ENCODE measurements at places on chromosomes 12 and 14.

GRCh38 chr14:100328495-100329163 is 5.5 kb downstream of the SLC25A47 start:
- no peak for DNase-seq

DNA sequence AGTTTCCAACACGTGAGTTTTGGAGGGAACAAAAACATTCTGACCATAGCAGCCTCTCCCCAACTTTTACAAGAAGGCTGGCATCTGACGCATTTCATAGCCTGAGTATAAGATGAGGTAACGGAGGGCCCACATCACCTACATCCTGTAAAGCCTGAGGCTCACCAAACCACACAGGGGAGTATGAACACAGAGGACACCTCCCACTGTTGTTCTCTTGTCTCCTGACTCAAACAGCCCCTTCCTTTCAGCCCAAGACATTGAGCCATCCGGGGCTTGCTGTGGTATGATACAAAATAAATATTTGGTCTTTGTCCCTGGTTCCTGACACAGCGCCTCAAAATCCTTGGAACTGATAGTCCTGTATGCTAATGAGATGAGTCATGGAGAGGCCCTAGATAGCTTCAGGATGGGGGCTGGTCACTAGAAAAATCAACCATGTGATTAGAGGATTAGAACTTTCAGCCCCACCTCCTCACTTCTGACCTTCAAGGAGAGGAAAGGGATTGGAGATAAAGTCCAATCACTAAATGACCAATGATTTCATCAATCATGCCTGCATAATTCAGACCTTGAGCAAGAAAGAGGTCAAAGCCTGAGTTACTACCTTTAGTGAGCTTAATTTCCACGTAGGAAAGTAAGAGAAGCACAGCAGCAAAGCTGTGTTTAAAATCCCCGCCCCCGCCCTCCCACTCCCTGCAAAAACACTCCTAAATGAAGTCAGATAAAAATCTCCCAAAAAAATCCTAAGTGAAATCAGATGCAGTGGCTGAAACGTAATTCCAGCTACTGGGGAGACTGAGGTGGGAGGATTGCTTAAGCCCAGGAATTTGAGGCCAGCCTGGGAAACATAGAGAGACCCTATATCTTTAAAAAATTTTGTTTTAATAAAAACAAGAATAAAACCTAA is 236.4 kb downstream of the PCNX1 start:
- DNase-seq, result peak; percentile 87

DNA sequence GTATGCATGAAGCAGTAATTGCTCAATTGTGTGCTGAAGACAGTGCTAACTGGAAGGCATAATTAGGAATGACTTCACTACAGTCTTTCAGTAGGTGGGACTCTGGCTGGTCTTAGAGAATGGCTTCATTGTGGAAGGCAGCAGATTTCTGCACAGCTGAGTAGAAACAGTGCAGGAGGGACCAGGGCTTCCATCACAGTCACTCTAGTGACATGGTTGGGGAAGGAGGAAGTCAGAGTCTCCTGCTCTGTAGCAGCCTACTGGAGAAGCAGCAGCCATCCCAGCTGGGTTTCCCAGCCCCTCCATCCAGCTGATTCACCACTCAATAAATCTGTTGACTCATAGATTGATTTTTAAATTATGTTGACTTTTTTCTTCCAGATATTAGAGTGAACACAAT is 80.6 kb upstream of the DBX2 start:
- peak; percentile 5 for DNase-seq

DNA sequence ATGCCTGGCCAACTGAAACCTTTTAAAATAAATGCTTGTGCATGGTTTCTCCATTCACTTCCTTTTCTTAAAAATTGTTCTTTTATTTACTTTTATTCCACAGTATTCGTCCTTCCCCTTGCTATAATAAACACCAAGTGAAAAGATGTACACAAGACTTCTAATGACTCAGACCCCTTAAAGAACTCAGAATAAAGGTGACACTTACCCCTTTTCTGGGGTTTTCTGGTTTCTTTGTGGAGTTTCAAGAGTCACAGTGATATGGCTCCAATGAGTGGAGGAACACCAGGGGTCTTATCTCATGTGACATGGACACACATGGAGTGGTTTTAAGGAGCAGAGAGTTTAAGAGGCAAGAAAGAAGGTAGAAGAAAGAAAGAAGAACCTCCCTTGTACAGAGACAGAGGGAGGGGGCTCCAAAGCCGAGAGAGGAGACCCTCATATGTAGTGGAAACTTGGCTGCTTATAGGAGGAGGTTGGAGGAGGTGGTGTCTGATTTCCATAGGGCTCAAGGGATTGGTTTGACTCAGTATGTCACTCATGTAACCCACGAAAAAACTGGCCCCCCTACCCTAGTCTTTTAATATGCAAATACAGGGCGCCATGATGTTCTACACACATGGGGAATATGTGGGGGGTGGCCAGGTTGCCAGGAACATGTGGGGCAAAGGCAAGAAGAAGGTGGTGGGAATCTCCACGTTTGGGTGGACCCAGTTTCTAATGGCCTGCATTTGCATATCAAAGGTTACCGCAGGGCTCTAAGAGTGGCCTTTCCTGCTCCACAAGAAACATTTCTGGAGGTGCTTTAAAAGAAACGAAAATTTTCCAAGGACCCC is 22.1 kb upstream of the CD69 start:
- no peak for DNase-seq

DNA sequence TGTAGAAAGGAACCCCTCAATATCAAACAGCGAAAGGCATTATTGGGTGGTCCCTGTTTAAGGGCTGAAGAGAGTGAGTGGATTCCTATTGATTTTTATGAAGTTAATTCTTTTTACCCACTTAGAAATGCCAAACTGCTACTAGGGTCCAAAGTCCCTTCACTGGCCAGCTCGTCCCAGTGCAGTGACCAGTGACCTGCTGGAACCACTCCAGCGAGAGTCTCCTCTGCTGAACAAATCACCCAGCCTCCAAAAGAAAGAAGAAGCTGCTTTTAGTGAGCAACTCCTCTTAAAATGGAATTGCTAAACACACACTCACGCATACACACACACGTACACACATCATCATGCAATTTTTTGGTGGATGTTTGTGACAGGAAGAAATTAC is 198.2 kb upstream of the PLEKHG7 start:
- DNase-seq, result no peak

Measured in urothelium cell line (cell line).